ENCODE measurements at places on chromosomes 5 and 9.

GRCh38 chr5:41885286-41885685 is 15.1 kb upstream of the OXCT1 start:
- DNase-seq: no peak

- no peak for DNase-seq
Observed at GRCh38 chr5:173496129-173496882, 120.1 kb downstream of the BOD1 start.

GRCh38 chr9:133151041-133151440 is 12.7 kb downstream of the GBGT1 start:
- DNase-seq: no peak

DNA sequence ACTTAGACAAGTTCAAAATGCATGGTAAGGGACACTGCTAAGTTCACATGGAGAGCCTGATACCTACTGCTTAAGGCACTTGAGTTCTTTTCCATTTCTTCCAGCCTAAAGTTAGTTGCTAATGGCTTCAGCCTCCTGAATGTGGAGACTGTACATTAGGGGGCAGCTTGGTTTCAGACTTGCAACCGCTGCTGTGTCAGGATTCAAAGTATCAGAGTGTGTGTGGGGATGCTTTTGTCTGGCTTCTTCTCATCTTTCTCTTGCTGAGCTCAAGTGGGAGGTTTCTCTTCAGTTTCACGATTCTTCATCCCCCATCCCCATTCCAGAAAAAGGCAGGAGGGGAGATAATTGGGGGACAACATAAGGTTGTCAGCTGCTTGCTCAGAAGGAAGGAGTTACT is 49.4 kb downstream of the ATP10B start:
- no peak for DNase-seq

GRCh38 chr9:113228130-113228665 is 6.9 kb downstream of the SLC31A1 start:
- no peak for DNase-seq

- DNase-seq: no peak
Observed at GRCh38 chr5:115116001-115116400, 53.7 kb downstream of the TRIM36 start.

DNA sequence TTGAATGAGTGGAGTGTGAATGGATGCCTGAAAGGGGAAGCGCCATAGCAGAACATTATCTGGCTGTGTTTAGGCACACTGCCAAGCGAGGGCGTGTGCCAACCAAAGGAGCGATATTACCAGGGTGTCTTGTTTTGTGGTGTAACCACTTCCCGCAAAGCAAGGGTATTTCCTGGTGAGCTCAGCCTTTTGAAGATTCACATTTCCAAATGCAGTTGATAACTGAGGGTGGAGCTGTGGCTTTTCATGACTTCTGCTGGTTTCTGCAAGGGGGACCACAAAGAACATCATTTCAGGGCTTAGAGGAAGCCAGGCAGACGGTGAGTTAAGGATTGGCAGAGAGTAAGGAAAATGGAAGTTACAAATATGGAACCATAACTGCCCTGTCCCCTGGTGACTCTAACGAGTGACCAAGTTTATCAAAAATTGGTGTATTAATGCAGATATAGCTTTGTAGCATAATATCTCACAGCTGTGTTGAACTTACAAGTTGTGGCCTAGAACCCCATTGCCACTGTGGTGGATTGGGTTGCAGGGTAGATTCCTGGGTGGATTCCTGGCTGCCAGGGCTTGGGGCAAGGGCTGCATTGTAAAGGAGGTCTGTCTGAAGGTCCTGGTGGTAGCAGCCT is 71.4 kb downstream of the RALGPS1 start:
- no peak for DNase-seq

GRCh38 chr5:83323557-83324180 is 147.9 kb upstream of the VCAN start:
- no peak for DNase-seq

GRCh38 chr9:123349691-123350480 is 6.1 kb upstream of the CRB2 start:
- no peak for DNase-seq

- DNase-seq: no peak
Observed at GRCh38 chr5:160118349-160119141, 705 bp downstream of the PWWP2A start.

DNA sequence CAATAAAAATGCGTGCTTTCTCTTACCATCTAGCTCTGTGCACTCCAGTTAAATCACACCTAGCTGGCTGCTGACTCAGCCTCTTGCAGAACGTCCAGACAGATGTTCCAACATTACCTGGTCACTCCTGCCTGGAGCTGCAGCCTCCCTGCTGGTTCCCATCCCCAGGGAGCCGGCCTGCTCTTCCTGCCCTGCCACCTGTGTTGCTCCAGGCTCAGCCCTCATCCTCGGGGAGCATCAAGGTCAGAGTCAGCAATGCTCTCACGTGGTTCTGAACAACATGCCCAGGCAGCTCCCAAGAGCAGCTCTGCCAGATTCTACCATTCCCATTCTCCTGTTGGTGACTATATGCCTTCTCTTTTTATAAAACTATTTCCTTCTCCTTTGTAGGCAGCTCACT is 81.3 kb downstream of the GADD45G start:
- DNase-seq: no peak

DNA sequence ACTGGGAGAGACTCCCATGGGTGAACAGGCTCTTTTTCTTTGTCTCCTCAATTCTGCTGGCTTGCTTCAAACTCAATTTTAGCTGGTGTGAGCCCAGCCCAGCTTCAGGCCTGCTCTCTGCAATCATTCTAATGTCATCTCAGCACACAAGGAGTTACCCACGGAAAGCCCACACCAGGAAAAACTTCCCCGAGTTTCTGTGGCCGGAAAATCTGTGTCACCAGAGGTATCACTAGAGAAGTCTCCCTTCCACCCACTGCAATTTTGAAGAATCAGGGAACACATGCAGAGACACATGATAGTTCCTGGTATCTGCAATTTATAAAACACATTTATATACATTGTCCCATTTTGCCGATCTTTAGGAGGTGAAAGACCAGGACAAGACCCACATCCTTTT is 13.5 kb upstream of the NDFIP1 start:
- DNase-seq: no peak

GRCh38 chr5:1316588-1317340 is 21.9 kb upstream of the TERT start:
- no peak for DNase-seq

DNA sequence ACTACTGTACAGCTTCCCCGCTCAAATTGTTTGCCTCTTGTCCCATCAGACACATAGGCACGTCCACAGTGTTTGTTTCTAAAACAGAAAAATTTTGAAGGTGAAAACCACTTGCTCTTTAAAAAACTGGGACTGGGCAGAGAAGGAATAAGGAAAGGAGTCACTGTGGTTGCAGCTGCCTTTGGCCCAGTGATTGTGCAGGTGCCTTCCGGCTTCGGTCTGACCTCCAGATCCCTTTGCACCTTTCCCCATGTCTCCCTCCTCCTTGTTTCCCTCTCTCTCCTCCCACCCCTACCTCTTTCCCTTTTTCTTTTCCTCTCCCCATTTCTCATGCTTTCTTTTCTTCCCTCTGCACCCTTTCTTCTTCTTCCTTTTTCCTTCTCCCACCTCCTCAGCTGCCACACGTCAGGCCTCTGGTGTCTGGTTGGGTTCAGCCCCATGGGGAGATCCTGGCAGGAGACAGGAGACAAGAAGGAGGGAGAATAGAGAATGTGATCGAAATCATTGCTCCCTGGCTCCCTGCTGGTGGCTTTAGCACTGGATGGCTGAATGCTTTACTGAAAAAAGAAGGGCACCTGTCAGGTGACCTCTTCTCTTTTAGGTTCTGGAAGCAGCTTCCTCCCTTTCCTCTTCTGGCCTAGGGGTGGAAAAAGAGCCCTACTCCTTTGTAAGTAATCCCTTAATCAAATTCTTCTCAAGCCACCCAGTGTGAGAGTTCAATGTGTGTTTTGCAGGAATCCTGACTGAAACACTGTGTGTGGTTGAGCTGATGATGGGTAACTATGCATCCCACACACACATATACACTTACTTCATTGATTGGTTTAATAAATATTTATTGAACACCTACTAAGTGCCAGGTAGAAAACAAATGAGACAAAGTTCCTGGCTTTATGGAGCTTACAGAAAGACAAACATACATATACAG is 267.3 kb downstream of the MAST4 start:
- DNase-seq: no peak

DNA sequence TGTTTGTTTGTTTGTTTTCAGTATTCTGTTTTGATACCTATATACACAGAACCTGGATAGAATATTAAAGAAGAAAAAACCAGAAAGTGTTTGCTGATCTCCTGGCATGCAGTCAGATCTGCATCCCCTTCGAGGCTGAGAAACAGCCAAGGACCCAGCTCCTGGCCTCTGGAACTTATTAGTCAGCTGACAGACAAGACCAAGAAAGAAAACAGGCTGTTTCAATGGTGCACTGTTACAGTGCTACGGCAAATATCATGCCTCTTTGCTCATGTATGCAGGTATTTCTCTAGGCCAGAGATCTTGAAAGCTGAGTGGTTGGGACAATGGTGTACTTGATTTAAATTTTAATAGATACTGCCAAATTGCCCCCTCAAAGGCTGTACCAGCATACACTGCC is 95.0 kb downstream of the C5orf15 start:
- DNase-seq: no peak

DNA sequence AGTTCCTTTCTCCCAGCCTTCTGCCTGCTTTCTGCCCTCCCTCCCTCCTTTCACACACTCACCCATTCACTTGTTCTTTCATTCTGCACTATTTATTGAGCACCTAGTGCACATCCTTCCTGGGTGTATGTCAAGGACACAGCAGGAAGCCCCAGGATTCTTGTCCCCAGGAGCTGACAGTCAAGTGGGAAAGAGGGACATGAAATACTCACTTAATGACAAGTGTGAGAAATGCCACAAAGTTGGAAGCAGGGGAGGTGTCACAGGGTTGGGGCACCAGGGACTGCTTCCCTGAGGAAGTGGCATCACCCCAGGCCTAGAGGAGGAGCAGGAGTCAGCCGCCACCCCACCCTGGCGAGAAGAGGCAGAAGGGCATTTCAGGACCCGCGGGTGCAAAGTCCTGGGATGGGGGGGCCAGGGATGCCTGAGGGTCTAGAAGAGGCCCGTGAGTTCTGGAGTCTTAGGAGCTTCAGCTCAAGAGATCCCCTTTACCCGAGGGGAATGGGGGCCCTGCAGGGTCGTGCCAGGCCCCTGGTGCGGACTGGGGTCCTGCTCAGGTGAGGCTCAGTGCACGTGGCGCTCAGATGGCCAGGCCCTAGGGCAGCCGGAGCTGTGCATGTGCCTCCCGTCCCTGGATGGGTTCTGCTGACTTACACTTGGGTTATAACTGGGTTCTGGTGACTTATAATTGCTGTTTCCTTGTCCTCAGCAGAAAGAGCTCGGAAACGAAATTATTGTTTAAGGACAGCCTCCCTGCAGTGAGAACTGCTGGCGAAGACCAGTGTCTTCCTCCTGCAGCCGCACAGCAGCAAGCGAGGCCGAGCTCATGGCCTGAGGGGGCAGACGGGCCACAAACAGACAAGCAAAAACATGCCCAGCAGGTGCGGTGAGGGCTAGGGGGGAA is 16.9 kb upstream of the LAMC3 start:
- no peak for DNase-seq

GRCh38 chr9:94178927-94179326 is 80.2 kb upstream of the ZNF169 start:
- no peak for DNase-seq

DNA sequence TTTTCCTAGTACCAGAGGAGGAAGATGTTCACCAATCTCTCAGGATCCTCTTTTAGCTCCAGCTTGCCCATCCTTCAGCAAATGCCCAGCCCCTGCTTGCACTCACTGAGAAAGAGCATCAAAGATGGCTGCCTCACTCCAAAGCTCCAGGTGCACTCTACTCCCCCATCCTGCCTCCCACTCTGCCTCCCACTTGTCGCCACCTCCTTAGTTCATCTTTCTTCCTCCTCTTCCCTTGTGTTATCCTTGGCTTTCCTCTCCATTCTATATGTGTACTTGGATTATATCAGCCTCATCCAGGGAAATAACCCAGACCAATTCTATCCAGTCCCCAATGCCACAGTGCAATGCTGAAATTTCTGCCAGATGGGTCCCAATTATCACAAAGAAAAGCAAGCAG is 87.1 kb upstream of the CPLX2 start:
- no peak for DNase-seq

DNA sequence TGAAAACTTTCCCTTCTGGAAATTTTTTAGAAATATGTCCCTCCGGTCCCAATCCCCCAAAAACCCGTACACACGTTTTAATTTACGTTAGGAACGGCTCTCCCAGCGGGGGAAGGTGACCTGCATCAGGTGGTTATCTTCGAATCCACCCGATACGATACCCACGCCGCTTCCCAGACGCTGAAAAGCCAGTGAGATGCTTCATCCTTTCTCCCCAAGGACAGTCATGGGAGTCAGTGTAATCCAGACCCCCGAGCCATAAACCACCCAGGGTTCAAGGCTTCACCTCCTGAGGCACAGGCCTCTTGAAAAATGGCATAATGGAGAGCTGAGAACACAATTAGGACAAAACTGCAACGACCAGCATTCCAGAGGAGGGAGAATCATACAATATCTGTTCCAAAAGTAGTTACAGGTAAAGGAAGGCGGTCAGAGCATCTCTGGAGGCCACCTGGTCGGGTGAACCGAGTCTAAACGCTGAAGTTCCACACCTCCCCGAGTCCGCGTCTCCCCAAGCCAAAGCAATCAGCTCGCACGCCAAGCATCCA is 857 bp downstream of the FAM169A start:
- DNase-seq: no peak

DNA sequence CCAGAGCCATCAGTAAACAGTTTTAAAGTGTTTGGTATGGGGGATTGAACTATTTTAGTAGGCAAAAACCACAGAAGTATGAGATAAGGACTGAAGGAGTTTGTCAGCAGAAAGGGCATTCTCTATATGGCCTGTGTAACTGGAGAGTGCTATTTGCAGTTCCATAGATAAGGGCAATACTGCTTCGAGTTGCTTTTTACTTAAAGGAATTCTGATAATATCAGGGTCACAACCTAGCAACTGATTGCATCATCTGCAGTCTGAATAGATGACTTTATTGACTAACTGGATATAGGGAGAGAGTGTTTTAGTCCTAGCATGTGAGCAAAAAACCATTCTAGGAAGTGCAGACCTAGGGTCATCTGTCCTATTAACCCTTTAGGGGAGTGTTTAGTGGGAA is 645.2 kb upstream of the PTPRD start:
- DNase-seq: no peak

DNA sequence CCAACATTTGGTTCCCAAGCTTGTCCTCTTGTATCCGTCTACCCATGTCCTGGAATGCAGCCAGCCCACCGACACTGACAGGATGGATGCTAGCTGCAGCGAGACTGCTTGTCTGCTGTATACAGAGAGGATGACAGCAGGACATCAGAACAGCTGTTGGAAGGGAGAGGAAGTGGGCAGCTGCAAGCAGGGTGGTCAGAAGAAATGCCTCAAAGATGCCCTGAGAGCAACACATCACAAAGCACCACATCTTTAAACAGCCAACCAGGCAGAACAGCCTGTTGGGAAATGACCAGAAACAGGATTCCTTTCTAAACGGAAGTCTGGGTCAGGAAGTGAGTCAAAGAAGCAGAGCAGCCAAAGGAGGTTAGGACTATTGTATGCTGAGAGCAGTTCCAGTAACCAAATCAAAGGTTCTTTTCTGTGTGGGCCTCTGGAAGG is 219.1 kb downstream of the NDUFS4 start:
- no peak for DNase-seq
